ENCODE measurements at places on chromosomes 6 and 20. TPM values are rescaled to one million over a fixed set of nuclear protein-coding genes. Genes with fewer than 3 reads are reported as not detected.

TBXT gene
- total RNA-seq = not detected

KHDC1L gene
- total RNA-seq = not detected

SLC35D3 gene
- total RNA-seq = not detected

C6orf141 gene
- not detected for total RNA-seq

JPH2 gene
- total RNA-seq = 99.5 TPM

RAMACL gene
- total RNA-seq = 0.69 TPM

HLA-B gene
- 317 TPM for total RNA-seq

KCNG1 gene
- 0.40 TPM for total RNA-seq

BMP2 gene
- total RNA-seq = 1.6 TPM

NECAB3 gene
- 76.3 TPM for total RNA-seq

TMEM151B gene
- total RNA-seq = not detected

TULP4 gene
- 88.8 TPM for total RNA-seq

PM20D2 gene
- total RNA-seq = 6.0 TPM

DNA sequence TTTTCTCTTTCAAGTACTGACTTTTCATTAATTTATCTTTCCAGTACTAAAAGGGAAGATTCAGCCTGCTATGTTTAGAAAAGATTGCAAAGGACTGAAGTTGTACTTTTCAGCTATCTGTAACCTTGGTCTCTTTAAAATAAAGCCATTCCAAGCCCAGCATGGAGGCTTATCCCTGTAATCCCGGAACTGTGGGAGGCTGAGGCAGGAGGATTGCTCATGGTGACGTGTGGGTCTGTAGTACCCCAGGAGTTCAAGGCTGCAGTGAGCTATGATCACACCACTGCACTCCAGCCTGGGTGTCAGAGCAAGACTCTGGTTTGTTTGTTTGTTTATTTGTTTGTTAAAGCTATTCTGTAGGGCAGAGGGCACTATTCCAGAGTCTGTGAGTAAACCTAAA lies 50.6 kb upstream of the TMEM170B start:
- H3K27ac ChIP-seq = no peak overlapping the region
- no peaks in the 10 kb centered on the region for H3K36me3 ChIP-seq
- H3K4me1 ChIP-seq = no peaks in the 10 kb centered on the region
- H3K4me3 ChIP-seq = no peak overlapping the region
- DNase-seq = no peak

GRCh38 chr20:37895166-37895565 lies 7.8 kb upstream of the VSTM2L start:
- no peaks in the 10 kb centered on the region for H3K36me3 ChIP-seq
- peaks cover 21% of the 10 kb centered on the region for H3K4me1 ChIP-seq

DNA sequence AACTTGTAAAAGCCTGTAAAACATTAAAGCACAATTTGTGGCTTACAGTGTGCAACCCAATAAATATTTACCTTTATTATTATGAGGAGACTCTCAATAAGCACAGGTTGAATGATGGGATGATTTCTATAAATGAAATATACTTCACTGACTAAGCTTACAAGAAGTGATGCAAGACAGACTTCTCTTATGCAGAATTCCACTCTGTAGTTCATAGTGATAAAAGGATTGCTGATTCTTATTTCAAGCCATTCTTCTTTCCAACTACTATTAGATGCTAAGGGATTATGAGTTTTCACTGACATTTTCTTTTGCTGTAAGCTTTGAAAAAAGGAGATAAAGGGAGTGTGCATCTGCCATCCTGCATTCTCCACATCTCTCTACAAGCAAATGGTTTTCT lies 149.0 kb upstream of the ARG1 start:
- H3K27me3 ChIP-seq = no peaks in the 10 kb centered on the region
- no peak overlapping the region for H3K4me3 ChIP-seq
- no peak overlapping the region for H3K27ac ChIP-seq

DNA sequence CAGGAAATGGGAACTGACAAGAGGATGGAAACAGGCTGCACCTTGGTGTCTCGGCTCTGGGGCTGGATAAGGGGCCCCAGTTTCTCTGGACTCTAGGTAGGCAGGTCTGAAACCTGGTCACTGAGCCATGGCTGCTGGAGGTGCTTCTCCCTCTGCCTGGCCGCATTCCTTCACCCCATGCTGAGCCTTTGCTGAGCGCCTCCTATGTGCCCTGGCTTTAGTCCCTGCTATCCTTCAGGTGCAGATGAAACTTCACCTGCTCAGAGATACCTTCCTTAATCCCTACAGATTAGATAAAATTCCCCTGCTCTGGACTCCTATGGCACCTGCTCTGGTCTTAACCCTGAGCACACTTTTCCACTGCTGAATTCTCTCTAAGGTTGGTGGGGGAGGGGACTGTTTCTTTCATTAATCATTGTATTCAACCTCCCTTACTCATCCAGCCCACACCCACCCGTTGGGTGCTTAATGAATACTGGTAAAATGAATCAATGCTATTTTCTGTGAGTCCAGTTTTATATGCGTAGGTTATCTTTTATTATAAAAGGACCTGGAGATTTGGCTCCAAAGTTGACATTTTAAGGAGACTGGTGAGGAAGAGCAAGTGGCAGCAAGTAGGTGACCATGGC lies 19.3 kb downstream of the MYLK4 start:
- no peak overlapping the region for H3K27ac ChIP-seq
- no peaks in the 10 kb centered on the region for H3K27me3 ChIP-seq
- H3K4me3 ChIP-seq = no peak overlapping the region
- peaks cover 13% of the 10 kb centered on the region for H3K4me1 ChIP-seq

GRCh38 chr20:63442100-63442493 lies 30.4 kb downstream of the KCNQ2 start:
- no peaks in the 10 kb centered on the region for H3K4me1 ChIP-seq
- DNase-seq = peak; percentile 74
- H3K4me3 ChIP-seq = no peak overlapping the region

GRCh38 chr6:30782425-30783014 lies 38.2 kb upstream of the IER3 start:
- H3K4me3 ChIP-seq = peak overlapping the region; percentile 21
- H3K36me3 ChIP-seq = no peaks in the 10 kb centered on the region
- no peak for DNase-seq
- H3K4me1 ChIP-seq = peaks cover 38% of the 10 kb centered on the region

GRCh38 chr6:36443471-36444428 lies 950 bp downstream of the KCTD20 start:
- no peaks in the 10 kb centered on the region for H3K27me3 ChIP-seq
- H3K36me3 ChIP-seq = no peaks in the 10 kb centered on the region
- H3K4me3 ChIP-seq = peak overlapping the region; percentile 89
- peak overlapping the region; percentile 85 for H3K27ac ChIP-seq

DNA sequence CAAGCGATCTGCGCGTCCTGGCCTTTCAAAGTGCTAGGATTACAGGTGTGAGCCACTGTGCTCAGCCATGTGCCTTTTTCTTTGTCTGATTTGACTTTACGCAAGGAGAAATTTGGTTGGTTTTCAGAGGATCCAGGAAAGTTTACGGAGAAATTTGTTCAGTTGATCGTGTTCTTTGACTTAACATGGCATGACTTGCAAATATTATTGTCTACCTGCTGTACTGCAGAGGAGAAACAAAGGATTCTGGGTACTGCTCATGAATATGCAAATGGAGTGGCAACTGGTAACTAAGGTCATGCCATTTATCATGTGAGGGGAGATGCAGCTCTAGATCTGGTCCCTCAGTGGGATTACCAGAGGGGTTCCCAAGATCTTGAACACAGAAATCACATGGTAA lies 68.8 kb upstream of the CHD6 start:
- no peaks in the 10 kb centered on the region for H3K36me3 ChIP-seq
- H3K4me3 ChIP-seq = no peak overlapping the region
- H3K4me1 ChIP-seq = no peaks in the 10 kb centered on the region

DNA sequence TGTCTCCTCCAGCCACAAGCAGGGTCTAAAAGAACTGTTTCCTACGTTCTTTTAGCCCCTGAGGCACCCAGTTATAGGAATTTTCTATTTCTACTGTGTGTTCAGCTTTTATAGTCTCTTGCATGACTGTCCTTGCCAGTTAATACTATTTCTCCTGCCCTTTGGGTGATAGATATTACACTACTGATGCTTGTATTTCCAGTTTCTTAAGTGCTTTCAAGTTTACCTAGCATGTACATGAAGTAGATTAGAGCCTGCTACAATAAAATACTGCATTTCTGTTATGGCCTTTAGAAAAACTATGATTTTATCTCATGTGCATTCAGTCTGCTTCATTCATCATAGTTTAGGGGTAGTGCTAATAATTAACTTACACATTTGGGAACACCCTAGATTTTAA lies 89.6 kb downstream of the FOXO3 start:
- peaks cover 98% of the 10 kb centered on the region for H3K4me1 ChIP-seq
- H3K27me3 ChIP-seq = no peaks in the 10 kb centered on the region
- DNase-seq = no peak
- H3K4me3 ChIP-seq = no peak overlapping the region

- no peak overlapping the region for H3K4me3 ChIP-seq
- no peaks in the 10 kb centered on the region for H3K36me3 ChIP-seq
- H3K27ac ChIP-seq = no peak overlapping the region
- DNase-seq = no peak
- no peaks in the 10 kb centered on the region for H3K4me1 ChIP-seq
Measured at GRCh38 chr6:3786141-3786540, 34.6 kb upstream of the PXDC1 start.

DNA sequence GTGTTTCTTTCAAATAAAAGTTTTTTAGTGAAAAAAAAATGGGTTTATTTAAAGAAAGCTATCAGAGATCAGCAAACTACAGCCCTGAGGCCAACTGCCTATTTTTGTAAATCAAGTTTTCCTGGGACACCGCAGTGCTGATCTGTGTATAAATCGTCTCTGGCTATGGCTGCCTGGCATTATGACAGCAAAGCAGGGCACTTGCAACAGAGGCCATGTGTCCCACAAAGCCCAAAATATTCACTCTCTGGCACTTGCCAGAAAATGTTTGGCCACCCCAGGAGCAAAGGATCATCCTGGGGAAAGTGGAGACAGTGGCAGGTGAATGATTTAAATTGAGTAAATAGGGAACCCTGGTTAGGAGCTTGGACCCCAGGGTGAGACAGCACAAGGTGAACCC lies 291.6 kb downstream of the PREX1 start:
- H3K27ac ChIP-seq = no peak overlapping the region
- no peak for DNase-seq
- no peak overlapping the region for H3K4me3 ChIP-seq

DNA sequence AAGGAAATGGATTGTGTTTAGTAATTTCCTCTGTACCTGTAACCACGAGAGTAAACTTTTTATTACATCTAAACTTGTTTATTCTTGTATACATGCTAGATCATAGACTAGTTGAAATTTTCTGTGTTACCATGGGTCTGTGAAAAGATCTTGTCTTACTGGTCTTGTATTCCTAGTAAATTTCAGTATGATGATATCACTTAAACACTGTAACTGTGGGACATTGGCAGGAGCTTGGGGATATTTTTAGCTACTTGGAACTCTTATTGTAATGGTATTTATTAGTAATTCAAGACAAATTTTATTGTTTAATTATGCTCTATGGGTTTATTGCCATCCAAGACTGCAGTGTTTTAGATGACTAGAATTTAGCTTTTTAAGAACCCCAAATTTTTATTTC lies 25.9 kb upstream of the TULP4 start:
- H3K27me3 ChIP-seq = no peaks in the 10 kb centered on the region
- no peak for DNase-seq
- H3K27ac ChIP-seq = no peak overlapping the region
- H3K36me3 ChIP-seq = no peaks in the 10 kb centered on the region
- H3K4me1 ChIP-seq = peaks cover 44% of the 10 kb centered on the region
- H3K4me3 ChIP-seq = no peak overlapping the region

- no peaks in the 10 kb centered on the region for H3K27me3 ChIP-seq
- H3K36me3 ChIP-seq = no peaks in the 10 kb centered on the region
- no peaks in the 10 kb centered on the region for H3K4me1 ChIP-seq
- H3K27ac ChIP-seq = no peak overlapping the region
Measured at GRCh38 chr6:155351273-155352129, 37.2 kb upstream of the TFB1M start.

- H3K36me3 ChIP-seq = peaks cover 88% of the 10 kb centered on the region
- no peak overlapping the region for H3K27ac ChIP-seq
Measured at GRCh38 chr20:48649104-48649626, 178.6 kb downstream of the PREX1 start.

DNA sequence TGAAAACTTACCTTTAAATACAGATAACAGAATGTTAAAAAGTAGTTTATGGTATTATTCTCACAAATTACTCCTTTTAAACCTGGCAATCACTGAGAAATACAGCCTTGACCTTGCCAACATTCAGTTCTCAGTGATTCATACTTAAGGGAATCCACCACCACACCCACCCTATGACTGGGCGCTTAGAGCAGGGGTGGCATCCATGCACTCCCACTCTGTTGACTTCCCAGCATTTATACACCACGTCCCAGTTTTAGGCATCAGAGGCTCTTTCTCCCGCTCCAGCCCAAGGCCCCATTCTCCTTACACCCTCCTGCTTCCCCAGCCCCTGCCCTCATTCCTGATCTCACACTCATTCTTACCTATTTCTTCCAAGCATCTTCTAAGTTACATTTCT lies 16.3 kb downstream of the TRAF3IP2 start:
- H3K27me3 ChIP-seq = no peaks in the 10 kb centered on the region
- no peaks in the 10 kb centered on the region for H3K36me3 ChIP-seq
- H3K27ac ChIP-seq = no peak overlapping the region

GRCh38 chr20:11200423-11200822 lies 526.6 kb upstream of the JAG1 start:
- peaks cover 5% of the 10 kb centered on the region for H3K4me1 ChIP-seq
- H3K4me3 ChIP-seq = no peak overlapping the region
- no peak overlapping the region for H3K27ac ChIP-seq
- no peak for DNase-seq
- no peaks in the 10 kb centered on the region for H3K36me3 ChIP-seq
- no peaks in the 10 kb centered on the region for H3K27me3 ChIP-seq

DNA sequence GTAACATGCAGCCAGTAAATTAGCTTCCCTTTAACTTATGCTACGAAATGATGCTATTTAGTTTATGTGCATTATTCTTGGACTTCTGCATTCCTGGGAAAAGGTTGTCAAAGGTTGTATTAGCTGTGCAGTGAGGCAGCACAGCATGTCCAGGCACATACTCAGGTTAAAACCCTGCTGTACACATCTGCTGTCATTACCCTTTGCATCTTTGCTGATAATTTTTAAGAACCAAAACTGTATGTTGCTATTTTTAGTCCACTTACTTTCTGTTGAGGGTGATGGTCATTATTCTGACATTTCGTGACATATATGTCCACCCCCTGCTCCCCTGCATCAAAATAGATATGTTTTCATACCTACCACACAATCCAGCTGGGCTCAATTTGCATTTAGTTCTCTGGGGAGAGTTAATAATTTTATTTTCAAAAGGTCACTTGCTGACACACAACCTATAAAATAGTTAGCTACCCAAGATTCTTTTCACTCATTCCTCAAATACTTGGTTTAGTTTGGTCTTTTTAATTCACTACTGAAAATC lies 142.5 kb upstream of the SPACA1 start:
- no peak overlapping the region for H3K27ac ChIP-seq
- DNase-seq = no peak
- H3K36me3 ChIP-seq = no peaks in the 10 kb centered on the region
- no peaks in the 10 kb centered on the region for H3K27me3 ChIP-seq
- no peak overlapping the region for H3K4me3 ChIP-seq

GRCh38 chr6:76351275-76351674 lies 278.8 kb upstream of the IMPG1 start:
- no peak overlapping the region for H3K4me3 ChIP-seq
- no peaks in the 10 kb centered on the region for H3K36me3 ChIP-seq
- H3K4me1 ChIP-seq = no peaks in the 10 kb centered on the region
- no peak for DNase-seq
